ENCODE measurements at places on chromosomes 4 and X.
A peak's percentile ranks its signal among the peaks of the same experiment; 100 is the strongest.

DNA sequence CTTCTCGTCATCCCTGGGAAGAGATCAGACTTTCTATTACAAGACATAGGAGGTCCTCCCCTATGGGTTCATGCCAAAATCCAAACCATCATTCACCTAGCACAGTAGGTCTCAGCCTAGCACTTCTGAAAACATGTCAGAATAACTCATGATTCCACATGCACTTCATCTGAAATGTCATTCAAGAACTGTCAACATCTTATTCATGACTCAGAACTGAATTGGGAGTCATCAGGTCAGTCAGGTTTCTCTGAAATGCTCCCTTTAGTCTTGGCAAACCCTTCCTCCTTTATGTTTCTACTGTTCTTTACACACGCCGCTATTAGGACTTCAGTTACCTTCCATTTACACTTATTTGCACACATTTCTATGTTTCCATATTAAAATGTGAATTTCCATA lies 67.2 kb downstream of the ANTXR2 start:
- DNase-seq, result no peak

- no peak for DNase-seq
These were observed 94.4 kb downstream of the ABCB7 start for GRCh38 chrX:75061701-75062100.

DNA sequence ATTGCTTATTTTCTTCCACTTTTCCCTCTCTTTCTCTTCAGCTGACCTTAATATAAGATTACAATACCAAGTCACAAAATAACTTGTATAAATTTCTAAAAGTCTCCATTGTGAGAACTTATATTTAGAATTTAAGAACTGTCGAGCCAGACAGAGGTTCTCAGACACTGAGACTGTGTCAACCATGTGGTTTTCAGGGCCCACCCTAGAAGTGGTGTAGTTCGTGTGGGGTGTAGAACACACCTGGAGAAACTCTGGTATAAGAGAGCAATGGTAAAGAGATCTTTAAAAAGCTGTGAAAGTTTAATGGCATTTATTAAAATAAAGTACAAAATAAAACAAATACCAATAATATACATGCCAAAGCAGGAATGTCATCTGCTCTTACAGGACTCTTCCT lies 19.7 kb downstream of the CPEB2 start:
- no peak for DNase-seq

- DNase-seq, result no peak
These were observed 72.3 kb downstream of the PAK3 start for GRCh38 chrX:111168314-111168713.

DNA sequence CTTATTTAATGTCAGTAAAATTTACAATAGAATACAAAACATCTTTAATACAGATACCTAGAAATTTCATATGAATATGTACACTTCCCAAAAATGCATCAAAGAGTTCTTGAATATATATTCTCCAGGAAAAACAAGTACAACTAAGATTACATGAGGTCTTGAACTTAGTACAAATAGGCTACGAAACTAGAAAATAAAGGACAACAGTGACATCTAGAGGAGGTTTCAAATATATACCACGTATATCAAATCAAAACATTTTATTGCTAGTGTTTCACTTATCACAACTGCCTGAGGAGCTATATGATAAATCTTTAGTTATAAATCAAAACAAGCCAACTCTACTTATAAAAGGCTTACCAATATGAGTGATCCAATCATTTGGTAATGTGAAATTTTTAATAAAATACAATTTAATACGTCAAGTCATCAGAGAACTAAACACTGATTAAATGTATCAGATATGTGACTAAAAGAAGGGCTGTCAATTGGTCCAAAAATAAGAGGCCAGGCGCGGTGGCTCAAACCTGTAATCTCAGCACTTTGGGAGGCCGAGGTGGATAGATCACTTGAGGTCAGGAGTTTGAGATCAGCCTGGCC lies 36.6 kb downstream of the ANAPC10 start:
- DNase-seq, result peak; percentile 25

DNA sequence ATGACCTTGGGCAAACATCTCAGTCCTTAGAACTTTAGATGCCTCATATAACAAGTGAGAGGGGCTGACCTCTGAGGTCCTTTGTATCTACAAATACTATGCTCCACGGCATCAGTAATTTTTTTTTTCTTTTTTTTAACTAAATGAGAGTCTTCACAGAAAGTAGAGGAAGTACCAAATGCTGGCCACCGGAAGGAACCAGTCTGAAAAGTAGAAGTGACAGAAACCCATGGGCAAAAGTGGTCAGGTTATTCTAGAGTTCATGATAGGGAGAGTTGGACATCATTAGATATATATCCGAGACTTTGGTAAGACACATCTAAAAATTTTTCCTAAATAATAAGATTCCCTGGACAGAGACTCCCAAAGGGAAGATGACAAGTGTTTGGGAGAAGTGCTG lies 53.7 kb downstream of the COQ2 start:
- DNase-seq, result no peak

DNA sequence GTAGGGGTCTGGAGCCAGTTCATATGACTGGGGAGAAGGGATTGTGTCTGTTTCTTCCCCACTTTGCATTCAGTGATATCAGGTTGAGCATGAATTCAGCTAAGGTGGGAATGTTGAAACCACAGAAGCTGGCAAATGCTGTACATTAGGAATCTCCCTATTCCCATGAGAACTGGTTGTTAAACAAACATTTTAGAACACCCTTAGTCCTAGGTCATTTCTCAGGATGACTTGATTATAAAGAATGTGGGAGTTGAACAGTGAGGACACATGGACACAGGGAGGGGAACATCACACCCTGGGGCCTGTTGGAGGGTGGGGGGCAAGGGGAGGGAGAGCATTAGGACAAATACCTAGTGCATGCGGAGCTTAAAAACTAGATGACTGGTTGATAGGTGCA lies 62.6 kb upstream of the LIMCH1 start:
- no peak for DNase-seq

Measured in AG08395 (cell line).